ENCODE measurements at places on chromosomes 3 and 15.

GRCh38 chr15:41653760-41654159 is 6.4 kb upstream of the MGA start:
- no peak for DNase-seq

DNA sequence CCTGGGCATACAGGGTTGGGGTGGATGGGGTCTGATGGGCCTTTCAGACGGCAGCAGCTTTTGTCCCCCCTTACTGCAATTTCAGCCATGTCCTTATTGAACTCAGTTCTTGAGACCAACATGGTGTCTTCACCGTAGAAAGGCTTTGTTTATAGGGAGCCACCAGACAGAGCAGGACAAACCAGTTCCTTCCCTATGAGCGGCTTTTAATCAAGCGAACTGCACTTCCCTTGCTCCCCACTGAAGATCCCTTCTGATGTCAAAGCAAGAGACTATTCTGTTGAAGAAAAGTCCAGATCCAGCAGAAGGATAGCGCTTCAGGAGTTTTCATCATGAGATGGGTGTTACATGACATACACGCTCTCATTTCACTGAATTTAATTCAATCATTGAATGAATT is 100.4 kb downstream of the CD47 start:
- DNase-seq: no peak

DNA sequence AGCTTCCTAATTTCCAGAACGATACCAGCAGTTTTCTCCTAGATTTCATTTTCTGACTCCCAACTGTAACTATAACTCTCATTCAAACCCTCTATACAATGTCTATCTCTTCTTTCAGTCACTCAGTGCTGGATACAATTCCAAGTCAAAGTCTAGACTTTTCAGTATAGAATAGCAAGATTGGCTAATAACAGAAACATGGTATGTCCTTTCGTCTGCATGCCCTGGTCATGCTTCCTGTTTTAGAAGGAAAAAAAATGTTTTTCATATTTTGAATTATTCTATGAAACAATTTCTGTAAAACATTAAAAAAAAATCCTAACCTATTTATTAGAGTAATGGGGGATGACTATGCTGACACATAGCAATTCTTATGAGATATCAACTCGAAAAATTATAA is 180.0 kb downstream of the KCNAB1 start:
- DNase-seq: no peak

- no peak for DNase-seq
These were observed 23.2 kb upstream of the LCTL start for GRCh38 chr15:66588971-66589370.

GRCh38 chr3:177826253-177826652 is 629.0 kb upstream of the TBL1XR1 start:
- DNase-seq: no peak

DNA sequence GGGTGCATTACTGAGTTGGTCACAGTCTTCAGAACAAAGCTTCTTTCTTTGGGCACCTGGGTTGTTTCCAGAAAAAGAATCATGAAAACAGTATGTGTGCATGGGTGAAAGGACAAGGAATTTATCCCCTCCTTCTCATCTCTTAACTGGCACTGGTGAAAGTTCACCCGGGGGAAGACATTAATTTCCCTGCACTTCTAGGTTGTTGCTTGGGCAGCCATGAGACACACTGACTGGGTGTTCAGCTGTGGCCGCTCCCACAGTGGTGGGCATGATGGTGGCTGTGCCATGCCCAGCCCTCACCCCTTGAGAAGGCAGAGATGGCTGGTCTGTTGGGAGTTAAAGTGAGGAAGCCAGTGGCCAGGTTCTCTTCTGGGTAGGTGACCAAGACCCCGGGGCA is 16.6 kb upstream of the KY start:
- no peak for DNase-seq

GRCh38 chr3:182730675-182731042 is 62.6 kb upstream of the ATP11B start:
- no peak for DNase-seq

DNA sequence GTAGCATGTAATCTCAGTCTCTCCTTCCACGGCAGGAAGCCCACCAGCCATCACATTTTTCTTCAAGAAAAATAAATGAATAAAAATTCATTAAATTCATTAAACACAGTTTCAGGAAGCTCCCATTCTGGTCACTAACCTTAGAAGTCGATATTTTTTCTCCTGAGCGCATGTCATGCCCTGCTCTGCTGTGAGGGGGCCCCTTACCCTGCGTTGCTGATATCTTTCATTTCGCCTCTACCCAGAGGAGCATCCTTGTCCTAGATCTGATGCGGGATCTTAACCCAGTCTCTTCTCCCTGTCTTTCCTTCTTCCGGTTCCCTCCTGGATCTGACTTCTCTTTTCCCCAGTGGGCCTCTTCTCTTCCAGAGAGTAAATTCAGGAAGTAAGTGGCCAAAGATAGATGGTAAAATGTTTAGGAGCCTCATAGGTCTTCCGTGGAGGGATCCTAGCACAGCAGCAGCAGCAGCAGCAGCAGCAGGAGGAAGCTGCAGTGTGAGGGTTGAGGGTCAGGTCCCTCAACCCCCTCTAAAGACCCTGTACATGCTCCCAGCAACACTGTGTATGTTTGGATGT is 1.4 kb upstream of the ILDR1 start:
- DNase-seq: no peak

GRCh38 chr15:43211224-43211735 is 9.5 kb downstream of the EPB42 start:
- no peak for DNase-seq

GRCh38 chr3:14435175-14436014 is 33.0 kb downstream of the SLC6A6 start:
- DNase-seq: no peak

- no peak for DNase-seq
These were observed 833.5 kb upstream of the CADM2 start for GRCh38 chr3:84125201-84125721.

Data from stimulated activated CD4-positive, alpha-beta T cell treated with anti-CD3 and anti-CD28 coated beads, Interleukin-15, amount 100 ng/mL, for 1 hour (primary cell).